ENCODE measurements at places on chromosomes 12 and 14.

- DNase-seq, result no peak
These were observed 67.6 kb upstream of the GPATCH2L start for GRCh38 chr14:76083796-76084765.

DNA sequence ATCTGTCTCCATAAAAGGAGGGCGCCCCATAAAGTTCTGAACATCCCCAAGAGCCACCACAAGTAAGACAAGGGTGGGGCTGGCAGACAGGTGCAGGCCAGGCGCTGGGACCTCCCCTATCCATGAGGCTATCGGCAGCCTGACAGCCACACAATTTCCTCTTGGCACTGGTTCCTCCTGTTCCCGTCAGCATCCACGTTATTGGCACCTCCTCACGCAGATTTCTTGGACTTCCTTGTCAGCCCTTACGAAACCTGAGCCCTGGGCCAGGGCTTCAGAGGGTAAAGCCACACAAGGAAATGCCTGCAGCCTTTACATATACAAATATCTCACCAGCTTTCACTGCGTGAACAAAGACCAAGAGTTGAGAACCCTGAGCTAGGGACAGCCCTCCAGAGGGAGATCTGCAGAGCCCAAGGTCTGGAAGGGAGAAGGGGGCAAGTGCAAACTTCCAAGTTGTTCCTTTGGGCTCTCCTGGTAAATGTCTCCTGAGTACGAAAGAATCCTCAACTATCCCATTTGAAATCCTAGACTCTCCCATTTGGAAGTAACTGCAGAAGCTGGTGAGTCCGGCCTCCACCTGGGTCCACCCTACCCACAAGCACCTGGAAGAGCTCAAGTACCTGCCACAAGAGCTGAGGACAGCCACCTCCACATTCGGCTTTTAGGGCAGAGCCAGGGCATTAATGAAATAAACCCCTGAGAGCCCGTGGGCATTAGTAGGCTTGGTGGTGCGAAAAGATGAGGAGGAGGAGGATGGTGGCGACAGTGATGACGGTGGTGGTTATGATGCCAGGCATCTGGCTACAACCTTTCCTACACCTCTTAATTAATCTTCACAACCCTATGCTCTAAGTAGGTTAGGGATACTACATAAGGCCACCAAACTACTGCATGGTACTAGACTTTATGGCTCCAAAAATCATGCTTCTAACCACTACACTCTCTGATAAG lies 5.5 kb upstream of the TC2N start:
- DNase-seq, result no peak

DNA sequence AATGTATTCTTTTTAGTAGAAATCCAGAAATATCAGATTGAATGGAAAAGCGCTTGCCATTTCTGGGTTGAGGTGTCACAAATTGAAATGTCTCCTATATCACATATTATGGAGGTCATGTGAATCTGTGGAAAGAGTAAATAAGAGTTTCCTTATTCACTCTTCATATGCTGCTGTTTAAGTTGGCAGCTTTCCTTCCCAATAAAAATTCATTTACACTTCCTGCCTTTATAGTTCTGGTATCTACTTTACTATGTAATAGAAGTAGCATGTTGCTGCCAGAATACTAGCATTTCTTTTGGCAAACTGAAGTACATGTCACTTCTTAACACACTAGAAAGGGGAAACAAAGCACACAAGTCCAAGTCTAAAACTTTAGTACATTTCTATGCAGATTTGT lies 60.8 kb downstream of the SDR9C7 start:
- no peak for DNase-seq

DNA sequence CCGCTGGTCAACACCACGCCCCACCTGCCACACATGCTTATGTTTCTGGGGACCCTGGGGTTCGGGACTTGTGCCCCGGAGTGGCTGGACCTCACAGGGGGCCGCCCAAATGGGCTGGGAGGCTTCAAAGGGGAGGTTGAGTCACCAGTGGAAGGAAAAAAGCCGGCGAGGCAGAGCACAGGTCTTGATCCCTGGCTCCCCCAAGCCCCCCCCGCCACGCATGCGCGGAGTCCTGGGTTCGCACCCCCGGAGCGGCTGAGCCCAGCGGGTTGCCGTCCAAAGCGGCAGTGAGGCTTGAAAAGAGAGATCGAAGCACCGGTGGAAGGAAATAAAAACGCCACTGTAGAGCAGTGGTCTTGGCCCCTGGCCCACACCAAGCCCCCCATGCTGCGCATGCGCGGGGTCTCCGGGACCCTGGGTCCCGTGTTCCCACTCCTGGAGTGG lies 313.5 kb downstream of the ALG10 start:
- no peak for DNase-seq

DNA sequence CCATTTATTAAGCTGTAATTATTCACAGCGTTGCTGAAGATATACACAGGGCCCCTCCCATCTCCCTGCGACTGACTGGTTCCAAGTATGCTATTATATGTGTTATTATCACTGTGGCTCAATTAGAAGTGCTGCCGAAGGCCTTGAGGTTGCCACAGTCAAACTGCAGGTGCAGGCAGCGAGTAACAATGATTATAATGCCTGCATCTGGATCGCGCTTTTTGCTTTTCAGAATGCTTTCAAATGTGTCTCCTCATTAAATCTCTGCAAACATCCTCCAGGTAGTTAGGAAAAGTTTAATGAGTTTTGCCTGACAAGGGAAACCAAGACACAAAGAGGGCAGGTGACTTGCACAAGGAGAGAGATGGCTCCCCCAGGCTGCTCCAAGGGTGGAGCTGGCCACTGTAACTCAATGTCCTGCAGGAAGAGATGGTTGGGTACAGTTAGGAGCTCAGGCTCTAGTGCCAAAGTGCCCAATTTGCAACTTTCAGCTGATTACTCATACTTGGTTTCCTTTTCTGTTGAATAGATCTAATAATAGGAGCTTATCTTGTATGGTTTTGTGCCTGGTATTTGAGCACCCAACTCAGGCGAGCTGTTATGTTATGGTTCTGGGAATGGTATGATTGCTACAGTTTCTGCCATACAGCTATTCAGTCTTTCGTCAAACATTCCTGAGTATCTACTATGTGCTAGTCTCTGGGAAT lies 1.7 kb upstream of the SYNE3 start:
- no peak for DNase-seq

DNA sequence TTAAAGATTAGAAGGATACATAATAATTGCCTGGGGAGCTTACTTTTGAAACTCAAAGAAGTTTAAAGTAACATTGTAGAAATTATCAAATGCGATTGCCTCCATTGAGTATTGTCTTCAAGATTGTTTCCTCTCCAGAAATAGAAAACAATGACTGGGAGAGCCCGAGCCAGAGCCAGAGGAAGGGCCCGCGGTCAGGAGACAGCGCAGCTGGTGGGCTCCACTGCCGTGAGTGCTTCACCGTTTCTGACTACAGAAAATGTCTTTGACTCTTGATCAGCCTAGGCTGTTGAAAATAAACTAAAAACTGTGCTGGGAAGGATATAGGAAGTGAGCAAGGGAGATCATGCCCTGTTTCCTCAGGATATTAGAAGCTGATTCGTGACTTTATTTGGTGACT lies 4.8 kb downstream of the PIWIL1 start:
- no peak for DNase-seq

DNA sequence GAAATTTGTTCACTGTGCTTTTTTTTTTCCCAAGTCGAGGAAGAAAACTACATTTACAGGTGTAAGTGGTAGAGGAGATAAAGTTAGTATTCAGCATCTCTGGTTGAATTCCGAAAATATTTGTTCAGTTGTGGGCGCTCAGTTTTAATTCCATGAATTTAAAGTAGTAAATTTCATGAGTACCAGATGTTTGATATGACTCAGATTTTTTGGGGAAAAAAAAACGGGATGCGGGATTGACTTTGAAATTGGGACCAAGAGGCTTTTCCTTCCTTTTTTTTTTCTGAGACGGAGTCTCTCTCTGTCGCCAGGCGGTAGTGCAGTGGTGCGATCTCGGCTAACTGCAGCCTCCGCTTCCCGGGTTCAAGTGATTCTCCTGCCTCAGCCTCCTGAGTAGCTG lies 1.6 kb downstream of the TULP3 start:
- DNase-seq, result no peak

GRCh38 chr12:16602412-16602811 lies 3.5 kb downstream of the LMO3 start:
- no peak for DNase-seq

- DNase-seq, result peak; percentile 25
These were observed 2.2 kb downstream of the DACT1 start for GRCh38 chr14:58639842-58640484.

DNA sequence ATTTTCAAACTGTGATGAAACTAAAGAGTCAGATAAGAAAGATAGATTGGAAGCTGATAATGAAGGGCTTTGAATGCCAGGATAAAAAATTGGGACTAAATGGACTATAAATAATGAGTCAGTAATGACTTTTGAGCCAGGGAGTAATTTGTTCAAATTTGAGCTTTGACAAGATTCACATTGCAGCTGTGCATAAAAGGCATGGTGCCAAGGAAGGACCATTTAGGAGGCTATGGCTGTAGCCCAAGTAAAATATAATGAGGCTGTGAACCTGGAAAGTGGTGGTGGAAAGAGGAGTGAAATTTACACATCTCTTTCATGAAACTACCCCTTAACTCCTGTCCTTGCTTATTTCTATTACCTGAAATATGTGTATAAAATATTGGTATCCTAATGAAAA lies 218.5 kb downstream of the SLC6A15 start:
- no peak for DNase-seq

- DNase-seq, result no peak
These were observed 17.1 kb downstream of the OR10G2 start for GRCh38 chr14:21617614-21618013.

- DNase-seq, result no peak
These were observed 3.5 kb upstream of the KLRK1 start for GRCh38 chr12:10393291-10393690.

DNA sequence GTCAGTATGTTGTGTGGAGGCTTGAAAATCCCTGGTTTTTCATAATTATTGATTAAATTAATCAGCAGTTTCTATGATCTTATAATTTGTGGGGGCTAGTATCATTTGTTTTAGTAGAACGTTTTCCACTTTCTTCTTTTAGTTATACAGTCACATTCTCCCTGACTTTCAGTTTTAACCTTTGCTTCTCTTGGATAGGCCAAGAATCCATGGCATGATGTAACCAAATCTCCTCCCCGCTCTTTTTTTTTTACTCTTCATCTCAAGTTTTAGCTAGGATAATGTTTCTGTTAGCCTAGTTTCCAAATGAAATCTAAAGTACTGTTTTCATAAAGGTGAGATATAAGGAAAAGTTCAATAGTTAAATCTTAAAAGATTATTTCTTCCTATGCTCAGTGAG lies 106.5 kb downstream of the TMEM117 start:
- DNase-seq, result no peak

GRCh38 chr12:27179400-27180214 lies 64.5 kb upstream of the STK38L start:
- DNase-seq, result peak; percentile 40
